Smooth muscle cell of the brain vasculature (primary cell): ENCODE measurements at places on chromosomes 1 and 21.

GRCh38 chr1:203995228-203995627, 77.7 kb upstream of the SOX13 start:
- no peak for DNase-seq

DNA sequence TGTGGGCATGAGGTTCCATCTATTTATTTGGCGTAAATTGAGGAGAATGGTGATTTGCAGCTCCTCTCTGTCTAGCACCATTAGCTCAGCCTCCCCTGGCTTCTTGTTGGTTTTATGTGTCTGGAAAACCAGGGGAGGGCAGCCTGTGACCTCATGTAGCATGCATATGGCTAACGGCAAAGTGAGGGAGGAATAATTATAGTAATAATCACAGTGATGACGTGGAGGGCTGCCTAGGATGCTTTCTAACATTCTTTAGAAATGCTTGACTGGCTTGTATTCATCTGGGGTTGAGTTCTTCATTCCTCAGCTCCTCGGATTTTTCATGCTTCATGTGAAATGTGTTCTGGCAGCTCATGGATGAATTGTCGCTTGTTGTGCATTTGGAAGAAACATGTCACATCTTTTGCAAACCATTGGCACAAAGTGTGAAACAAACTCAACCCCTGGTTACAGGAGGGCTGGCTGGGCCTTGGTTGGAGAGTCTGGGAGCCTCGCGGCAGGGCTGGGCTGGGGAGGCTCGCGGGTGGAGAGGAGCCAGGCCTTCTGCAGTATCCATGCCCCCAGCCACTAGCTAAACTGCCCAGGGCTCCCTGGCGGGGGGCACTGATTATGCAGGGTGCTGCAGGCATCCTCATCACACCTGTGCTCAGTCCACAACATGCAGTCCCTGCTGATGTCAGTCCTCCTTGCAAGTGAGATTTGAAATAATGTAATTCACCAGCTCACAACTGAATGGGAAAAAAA, 149.6 kb downstream of the DISC1 start:
- no peak for DNase-seq

DNA sequence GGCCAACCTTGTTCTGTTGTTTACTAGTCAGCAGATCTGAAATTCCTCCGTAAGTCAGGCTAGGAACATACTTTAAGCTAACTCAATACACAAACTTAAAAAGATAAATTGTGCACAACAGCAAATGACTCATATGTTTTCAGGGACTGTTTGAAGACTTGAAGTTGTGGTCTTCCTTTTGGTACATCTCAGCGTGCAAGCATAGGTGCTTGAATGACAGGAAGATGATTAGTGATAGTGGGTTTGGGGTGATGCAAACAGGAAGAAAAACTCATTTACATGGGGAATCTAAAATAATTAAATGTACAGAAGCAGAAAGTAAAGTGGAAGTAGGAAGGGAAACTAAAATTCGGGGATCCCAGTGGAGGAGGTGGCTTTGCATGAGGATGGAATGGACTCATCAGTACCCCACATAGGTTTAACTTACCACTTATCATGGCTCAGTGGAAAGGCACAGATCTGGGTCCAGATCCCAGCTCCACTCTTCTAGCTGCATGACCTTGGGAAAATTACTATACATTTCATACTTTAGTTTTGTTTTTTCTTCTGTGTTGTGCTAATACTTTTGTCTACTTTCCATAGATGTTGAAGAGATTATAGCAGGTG, 122.3 kb downstream of the XCL2 start:
- DNase-seq = no peak

DNA sequence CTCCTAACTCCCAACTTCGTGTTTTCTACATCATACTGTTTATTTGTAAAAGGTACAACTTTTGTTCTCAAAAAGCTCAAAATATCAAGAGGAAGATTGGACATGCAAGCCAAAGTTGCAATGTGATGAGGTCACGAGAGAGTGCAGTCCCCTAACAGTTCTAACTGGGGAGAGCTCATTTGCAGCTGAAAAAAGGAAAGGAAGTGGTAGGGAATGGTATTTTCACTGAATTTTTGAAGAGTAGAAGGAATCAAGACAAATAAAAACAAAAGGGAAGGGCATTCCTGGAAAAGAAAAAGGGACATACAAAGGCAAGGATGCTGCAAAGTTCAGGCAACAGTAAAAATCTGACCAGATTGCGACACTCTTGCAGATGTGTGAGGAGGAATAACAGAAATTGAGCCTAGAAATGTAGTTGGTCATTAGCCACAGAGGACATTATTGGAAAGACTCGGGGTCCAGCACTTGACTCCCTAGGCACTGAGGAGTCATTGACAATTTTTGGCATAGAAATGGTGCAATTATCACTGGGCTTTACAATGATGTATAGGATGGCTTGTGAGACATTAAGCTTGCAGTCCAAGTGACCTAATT, 67.9 kb downstream of the TBX15 start:
- no peak for DNase-seq

DNA sequence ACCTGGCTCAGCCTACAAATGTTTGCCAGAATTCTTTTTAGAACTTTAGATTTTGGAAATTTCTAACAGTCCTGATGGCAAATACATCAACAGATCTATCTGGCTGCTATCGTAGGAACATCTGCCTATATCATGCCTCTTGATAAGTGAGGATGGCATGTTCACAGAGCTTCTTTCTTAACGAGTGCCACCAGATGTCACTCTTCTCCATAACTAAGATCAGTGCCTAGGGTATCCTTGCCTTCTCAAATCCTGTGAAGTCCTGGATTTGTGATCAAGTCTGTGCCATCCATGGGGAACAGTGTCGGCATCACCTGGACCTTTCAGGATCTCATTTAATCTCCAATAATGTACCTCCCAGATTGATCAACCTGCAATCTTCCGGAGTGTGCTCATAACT, 36.5 kb upstream of the CD5L start:
- DNase-seq = no peak

DNA sequence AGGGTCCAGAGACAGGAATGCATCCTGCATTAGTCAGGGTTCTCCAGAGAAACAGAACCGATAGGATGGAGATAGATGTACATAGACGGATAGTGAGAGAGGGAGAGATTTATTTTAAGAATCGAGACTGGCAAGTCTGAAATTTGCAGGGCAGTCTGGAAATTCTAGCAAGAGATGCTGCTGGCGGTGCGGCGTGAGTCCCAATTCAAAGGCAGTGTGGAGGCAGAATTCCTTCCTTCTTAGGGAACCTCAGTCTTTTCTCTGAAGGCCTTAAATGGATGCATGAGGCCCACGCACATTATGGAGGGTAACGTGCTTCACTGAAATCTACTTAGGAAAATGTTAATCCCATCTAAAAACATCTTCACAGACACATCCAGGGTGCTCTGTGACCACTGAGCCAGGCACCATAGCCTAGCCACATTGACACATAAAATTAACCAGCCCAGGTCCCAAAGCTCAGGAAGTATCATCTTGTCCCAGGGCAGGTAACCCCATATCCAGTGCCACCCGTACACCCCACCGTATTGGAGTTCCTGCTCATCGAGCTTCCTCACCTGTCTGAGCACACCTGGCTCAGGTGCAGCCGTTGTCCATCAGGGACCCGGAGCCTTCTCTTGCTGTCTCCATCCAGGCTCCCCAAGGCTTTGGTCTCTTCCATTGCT, 9.7 kb upstream of the PKNOX1 start:
- DNase-seq = no peak

DNA sequence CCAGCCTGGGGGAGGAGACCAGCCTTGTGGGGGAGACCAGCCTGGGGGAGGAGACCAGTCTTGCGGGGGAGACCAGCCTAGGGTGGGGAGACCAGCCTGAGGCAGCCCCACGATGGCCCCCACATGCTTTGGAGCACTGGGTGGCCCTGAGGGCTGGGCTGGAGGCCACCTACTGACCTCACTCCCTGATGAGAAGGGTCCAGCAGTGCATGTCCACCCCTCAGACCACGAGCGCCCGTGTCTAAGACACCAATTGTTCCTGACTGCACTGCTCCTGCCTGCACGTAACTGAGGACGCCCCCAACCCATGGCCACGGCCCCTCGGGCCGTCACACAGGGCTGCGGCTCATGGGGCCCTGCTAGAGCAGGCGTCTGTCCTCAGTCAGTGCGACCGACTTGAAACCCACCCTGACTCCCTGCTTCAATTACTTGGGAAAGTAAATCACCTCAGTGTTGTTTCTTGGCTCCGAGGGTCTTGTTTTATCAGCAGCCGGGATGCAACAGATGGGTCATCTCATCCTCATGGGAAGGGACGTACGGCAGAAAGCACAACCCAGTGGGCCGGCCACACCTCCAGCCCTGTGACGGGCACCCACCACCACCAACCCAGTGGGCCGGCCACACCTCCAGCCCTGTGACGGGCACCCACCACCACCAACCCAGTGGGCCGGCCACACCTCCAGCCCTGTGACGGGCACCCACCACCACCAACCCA, at the start of gene SPATC1L:
Gene SPATC1L (minus strand): TSS at position 550 of the 715 bp plus-strand sequence. CDS start 1,643 bp downstream, outside the sequence.
- DNase-seq = no peak

DNA sequence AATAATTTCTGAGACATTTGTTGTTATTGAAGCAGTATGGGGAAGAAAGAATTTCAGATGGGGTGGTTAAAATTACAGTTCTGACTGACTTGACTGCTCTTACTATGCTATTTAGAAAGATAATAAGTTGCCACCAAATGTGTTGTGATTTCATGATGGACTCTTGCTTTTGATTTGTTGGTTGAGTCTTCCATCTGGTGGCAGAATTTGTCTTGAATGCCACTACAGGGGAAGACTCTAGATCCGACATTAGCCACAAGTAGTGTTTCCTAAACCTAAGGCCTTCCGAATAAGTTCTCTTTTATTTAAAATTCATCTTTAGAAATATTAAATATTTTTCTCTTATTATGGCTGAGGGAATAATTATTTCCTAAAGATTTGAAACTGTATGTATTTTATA, 190.9 kb upstream of the ADGRL4 start:
- DNase-seq = peak; percentile 40

- DNase-seq = no peak
Measured at GRCh38 chr1:86455073-86455472, 13.7 kb upstream of the CLCA1 start.

DNA sequence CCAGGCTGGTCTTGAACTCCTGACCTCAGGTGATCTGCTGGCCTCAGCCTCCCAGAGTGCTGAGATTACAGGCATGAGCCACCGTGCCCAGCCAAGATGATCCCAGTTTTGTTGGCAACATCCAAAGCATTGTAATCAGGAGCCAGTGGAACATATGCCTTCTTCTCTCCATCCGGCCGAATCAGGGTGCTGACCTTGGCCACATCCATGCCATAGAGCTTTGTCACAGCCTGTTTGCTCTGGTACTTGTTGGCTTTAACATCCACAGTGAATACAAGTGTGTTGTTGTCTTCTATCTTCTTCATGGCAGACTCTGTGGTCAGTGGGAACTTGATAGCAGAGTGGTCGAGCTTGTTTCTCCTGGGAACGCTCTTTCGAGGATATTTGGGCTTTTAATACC, 17.1 kb downstream of the TNFRSF8 start:
- DNase-seq = no peak
